ENCODE measurements at places on chromosomes 16 and 17.

- peak; percentile 66 for DNase-seq
These were observed 696 bp downstream of the NETO2 start for GRCh38 chr16:47142821-47143676.

DNA sequence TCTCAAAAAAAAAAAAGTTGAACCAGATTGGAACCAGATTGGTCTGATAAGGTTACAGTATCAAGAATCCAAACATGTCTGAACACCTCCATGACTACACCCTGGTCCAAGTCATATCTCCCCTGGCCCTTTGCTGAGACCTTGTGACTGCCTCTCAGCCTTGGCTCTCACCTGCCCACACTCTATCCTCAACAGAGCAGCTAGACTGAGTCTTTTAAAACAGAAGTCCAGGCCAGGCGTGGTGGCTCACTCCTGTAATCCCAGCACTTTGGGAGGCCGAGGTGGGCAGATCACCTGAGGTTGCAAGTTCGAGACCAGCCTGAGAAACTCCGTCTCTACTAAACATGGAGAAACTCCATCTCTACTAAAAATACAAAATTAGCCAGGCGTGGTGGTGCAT, 91.7 kb downstream of the AIPL1 start:
- no peak for DNase-seq

DNA sequence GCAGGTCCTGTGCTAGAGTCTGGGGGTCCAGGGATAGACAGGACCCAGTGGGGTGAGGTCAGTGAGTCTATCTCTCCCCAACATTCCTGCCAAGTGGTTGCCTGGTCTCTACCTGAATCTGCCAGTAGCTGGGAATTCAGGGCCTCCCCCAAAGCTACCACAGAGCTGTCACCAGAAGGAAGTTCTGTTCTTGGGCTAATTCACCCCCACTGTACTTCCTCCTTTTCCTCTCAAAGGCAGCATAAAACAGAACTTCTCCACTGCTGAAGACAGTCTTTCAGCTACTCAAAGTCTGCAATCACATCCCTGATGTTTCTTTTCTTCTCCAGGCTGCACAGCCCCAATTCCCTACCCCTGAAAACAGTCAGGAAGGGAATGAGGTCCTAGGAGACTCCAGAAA, 8.7 kb downstream of the CAMTA2 start:
- DNase-seq, result no peak

DNA sequence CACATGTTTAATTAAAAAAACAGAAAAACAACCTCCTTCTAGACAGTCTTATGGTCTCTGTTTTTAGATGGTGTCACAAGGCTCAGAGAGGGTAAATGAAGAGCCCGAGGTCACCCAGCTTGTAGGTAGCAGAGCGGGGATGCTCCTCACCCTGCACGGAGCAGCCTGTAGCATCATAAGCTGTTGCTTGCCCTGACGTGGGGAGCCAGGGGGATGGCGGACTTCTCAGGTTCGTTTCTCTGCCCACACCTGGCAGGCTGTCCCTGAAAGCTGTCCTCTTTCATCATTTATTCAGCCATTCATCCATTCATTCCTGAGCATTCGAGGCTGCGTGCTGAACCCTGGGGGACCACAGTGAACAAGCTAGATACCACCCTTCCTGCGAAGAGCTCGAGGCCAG, 75.7 kb upstream of the KSR1 start:
- no peak for DNase-seq

DNA sequence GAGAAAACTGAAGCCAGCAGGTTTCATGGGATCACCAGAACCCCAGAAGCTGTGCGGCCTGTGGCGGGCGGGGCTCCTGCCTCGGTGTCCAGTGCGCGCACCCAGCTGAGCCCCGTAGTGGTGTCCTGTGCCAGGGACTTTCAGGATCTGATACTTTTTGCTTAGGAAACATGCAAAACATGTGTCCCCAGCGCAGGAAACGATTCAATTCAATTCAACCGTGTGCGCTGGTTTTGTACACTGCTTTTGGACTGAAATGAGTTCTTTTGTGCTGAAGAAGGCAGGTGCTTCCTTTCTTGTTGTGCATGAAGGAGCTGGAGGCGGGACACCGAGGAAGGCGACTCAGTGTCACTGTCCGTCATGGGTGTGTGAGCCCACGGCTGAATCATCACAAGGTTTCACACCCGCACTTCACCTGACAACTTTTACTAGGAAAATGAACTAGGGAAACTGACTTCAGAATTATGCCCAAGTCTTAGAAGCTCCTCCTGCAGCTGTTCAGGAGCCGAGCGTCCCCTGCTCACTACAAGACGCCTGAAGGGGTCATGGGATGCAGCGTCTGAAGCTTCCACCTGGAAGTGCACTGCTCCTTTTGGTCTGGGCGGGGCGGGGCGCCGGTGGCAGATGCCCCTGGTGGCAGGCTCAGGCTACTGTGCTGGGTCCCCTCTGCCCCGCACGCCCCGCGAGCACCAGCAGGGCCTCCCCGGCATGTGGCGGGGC, 31.4 kb upstream of the ZNF750 start:
- no peak for DNase-seq

DNA sequence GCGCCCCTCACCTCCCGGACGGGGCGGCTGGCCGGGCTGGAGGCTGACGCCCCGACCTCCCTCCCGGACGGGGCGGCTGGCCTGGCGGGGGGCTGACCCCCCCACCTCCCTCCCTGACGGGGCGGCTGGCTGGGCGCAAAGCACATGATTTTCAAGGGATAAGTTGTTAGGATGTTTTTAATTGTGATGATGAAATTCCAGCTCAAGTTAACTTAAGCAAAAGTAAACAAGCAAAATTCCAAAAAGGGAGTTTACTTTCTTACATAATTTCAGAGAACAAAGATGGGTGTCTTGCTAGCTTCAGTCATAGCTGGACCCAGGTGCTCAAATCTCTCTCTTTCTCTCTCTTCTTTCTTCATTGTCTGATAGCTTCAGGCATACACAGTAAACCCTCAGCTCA, 33.6 kb upstream of the MED9 start:
- no peak for DNase-seq

- no peak for DNase-seq
These were observed 9.0 kb downstream of the ABR start for GRCh38 chr17:1170739-1171138.

GRCh38 chr16:3065069-3065741, at the start of gene IL32:
Gene IL32 (plus strand): TSS chr16:3065640. CDS start chr16:3065812, 172 bp downstream.
- DNase-seq, result no peak

DNA sequence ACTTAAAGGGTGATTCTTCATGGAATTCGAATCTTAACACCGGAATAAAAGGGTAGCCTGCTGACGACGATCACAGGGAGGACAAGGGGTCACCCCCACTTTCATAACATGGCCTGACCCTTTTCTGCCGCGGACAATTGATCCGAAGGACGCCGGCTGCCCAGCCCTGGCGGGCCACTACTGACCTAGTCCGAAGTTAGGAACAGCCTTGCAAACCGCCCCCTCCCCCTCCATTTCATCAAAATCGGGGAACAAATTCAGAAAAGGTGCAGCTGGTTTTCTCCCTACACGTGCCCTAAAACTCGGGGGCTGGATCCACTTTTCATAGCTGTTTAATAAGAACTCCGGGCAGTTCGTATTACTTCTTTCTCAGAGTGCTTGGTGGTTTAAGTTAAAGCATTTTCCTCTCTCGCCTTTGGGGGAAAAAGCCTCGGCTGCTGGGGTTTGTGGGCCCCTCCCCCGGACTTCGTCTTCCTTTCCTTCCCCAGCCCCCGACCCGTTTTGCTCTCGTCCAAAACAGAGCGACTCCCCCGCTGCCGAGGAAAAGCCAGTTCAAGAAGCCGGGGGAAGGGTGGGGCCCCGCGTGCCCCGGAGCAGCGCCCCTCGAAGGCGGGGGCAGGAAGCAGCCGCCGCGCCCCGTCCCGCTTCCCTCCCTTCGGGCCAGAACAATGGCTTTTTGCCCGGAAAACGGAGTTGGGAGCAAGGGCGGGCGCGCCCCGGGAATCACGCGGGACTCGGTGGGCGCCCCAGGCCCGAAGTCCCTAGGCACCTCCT, 641 bp upstream of the CBX2 start:
- DNase-seq, result peak; percentile 96

GRCh38 chr16:87016046-87017035, 300.9 kb downstream of the C16orf95 start:
- DNase-seq, result no peak

DNA sequence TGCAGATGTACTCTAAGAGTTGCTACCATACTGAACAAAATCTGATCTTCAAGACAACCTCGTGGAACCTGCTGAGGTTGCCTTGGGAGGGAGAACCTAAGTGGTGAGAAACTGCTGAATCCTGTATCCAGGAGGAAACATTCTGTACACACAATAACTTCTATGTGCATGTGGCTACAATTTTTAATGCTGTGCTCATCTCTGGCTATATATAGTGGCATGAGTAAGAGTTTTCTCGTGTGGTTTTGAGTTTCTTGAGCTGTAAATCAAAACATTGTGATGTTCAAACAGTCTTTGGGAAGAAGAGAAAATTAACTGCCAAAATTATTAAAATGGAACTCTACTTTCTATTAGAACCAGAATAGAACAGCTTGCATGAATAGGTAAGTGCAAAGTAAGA, 206.8 kb downstream of the CA10 start:
- DNase-seq, result no peak

- DNase-seq, result no peak
These were observed 622.2 kb downstream of the TOX3 start for GRCh38 chr16:51924744-51925143.

GRCh38 chr16:49011901-49012300, 269.7 kb downstream of the CBLN1 start:
- no peak for DNase-seq

DNA sequence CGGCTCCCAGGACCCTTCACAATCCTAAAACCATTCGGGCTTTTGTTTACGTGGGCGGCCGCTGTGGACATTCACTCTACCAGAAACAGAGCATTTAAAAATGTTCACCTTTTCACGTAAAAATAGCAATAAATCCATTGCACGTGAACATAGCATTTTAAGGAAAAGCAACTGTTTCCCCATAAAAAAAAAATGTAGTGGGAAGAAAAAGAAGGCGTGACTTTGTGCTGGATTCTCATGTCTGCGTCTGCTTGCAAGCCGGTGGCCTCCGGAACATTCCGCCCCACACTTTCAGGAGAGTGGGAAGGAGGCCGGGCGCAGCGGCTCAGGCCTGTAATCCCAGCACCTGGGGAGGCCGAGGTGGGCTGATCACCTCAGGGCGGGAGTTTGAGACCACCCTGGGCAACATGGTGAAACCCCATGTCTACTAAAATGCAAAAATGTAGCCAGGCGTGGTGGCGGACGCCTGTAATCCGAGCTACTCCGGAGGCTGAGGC, 13.4 kb upstream of the GNG13 start:
- DNase-seq, result no peak

GRCh38 chr16:53826658-53827057, 122.7 kb downstream of the FTO start:
- DNase-seq, result no peak

DNA sequence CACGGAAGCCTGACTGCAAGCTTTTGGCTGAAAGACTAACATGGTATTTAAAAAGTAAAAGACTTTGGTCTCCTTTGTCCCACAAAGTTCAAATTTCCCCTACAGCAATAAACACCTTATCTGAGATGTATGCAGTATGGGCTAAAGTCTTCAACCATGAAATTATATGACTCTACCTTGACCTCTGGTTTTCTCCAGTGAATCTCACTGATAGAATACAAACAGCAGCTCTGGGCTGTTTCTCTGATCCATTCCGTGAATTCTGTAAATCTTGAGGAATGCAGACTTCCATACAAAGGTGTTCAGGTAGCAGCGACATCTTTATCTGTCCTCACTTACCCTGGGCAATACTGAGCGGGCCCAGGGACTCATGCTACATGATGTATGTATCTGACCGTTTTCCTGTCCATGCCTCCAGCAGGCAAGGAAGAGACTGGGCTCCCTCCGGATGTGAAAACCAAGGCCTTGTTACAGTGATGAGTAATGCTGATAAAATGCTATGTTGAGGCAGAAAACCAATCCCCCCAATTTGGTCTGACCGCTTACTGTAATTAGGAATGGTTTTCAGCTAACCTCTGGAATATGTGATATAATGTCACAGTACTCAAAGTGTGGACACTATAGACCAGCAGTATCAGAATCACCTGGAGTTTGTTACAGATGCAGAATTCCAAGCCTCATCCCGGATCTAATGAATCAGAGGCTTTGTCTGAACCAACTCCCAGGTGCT, 589.8 kb downstream of the HS3ST4 start:
- no peak for DNase-seq

DNA sequence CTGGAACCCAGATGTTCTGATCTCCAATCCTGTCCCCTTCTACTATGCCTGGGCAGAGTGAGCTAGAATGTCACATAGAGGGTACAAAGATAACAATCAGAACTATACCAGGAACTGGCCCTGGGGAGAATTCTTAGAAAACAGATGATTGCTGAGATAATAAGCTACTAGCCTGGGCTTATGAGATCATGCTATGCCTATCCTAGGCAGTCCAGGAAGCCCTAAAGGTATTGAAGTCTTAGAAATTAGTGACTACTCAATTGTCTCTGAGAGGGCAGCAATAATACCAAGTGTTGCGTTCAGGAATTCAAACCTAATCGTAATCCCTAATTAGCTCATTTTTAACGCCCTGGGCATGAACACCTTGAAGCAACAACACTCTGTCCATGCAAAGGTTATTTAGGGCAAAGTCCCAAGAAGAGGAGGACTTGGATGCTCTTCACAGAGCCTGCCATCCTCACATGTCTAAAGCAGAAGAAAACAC, 77.1 kb downstream of the MMD start:
- no peak for DNase-seq

DNA sequence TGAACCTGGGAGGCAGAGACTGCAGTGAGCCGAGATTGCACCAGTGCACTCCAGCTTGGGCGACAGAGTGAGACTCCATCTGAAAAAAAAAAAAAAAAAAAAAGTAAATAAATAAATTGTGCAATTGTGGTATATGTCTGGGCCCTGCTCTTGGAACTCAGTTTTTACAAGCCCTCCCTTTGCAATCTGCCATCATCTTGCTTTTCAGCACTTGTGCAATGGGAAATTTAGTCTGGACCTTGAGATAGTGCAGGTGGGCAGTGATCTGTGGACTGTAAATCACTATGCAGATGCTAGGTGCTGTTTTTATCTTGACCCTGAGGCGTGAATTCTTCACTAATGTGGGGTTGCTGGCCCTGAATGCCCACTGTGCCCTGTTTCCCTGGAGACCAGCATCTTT, 6.5 kb upstream of the RAP1GAP2 start:
- no peak for DNase-seq
